ENCODE measurements at places on chromosomes 6 and 20.

DNA sequence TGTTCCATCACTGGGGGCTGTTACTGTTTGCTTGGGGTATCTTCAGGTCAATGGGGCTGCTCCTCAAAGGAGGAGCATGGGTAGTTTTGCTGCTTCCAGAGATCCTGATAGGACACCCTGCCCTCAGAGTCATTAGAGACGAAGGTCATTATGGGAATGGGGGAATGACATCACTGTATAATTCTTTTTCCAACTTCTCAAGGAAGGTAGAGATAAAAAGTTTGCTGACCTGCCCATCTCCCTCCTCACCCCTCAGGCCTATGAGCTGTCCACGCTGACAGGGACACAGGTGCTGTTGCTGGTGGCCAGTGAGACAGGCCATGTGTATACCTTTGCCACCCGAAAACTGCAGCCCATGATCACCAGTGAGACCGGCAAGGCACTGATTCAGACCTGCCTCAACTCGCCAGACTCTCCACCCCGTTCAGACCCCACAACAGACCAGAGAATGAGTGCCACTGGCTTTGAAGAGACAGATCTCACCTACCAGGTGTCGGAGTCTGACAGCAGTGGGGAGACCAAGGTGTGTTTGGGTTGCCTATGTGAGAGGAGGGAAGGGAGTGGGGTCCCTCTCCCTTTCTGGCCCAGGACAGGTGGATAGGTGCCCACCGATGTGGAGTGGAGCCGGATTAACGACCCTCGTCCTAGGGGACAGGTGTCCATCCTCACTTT is 2.7 kb downstream of the SRF start:
- DNase-seq = no peak

DNA sequence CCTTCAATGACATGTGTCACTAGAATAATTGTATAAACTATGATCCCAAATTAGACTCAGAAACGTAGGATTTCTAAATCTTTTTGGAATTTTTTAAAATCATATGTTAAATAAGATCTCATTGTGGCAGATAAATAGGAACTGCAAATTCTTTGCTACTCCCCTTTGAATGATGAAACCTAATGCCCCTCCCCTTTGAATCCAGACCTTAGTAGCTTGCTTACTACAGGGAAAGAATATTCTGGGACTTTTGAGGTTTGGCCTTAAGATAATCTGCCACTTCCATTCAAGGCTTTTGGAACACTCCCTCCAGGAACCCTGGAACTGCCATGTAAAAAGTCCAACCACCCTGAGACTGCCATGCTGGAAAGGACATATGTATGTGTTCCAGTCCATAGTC is 7.1 kb downstream of the TDP2 start:
- no peak for DNase-seq

DNA sequence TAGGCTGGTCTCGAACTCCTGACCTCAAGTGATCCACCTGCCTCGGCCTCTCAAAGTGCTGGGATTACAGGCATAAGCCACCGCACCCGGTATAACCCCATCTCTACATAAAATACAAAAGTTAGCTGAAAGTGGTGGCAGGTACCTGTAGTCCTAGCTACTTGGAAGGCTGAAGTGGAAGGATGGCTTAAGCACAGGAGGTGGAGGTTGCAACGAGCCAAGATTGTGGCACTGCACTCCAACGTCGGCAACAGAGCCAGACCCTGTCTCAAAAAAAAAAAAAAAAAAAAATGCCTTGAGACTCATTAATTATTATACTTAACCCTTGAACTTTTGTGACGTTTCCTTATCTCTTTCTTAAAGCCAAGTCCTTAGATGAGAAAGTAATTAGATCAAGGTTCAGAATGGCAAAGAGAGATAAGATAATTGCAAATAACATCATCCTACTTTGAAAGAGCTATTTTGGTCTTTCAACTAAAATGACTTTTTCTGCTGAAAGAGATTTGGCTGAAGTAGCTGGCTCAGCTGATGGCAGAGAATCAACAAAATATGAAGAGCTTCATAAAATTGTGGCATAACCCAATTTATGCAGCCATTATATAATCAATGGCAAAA is 4.7 kb upstream of the SHLD1 start:
- no peak for DNase-seq

GRCh38 chr6:138896104-138896756 is 91.8 kb downstream of the REPS1 start:
- no peak for DNase-seq

DNA sequence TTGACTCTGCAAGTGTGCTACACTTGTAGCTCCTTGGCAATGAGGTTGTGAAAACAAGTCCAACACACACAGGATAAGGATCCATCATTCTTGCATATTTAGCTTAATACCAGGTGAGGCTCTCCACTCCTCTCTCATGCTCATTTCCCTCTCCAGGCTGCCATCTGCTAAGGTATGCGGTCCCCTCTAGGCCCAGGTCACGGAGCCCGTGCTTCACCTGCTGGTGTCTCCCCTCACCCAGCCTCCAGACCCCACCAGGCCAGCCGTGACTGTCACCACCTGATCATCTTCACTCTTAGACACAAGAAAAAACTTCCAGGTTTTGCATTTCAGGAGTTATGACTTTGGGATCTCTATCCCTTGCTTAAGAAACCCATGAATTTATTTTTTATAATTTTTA is 14.2 kb upstream of the NCR2 start:
- no peak for DNase-seq

DNA sequence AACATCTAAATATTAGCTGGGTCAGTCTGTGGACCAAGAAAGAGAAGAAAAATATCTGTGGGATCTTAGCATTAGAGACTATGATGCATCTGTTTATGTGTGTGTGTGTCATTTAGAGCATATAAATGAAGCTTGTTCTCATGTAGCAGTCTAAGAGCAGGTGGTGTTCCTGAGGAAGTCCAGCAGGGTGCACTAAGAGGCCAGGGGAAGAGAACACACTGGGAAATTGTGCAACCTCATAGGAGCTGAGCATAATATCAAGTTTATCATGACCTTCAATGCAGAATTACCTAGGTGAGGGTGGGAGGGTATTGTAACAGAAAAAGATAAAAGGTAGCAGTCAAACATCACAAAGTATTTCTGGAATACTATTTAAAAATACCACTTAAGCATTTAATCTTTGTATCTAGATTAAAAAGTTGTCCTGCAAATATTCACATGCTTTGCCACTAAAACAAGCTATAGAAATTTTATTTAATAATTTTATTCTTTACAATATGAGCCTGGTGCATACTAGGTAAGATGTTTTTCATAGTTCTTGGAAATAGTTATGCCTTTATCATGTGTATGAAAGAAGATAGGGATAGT is 80.5 kb downstream of the SMPDL3A start:
- no peak for DNase-seq
